NCI-H2081 (cell line): ENCODE measurements at places on chromosomes 2 and 18.

GRCh38 chr2:141506135-141506534 lies 624.7 kb downstream of the LRP1B start:
- DNase-seq: no peak

DNA sequence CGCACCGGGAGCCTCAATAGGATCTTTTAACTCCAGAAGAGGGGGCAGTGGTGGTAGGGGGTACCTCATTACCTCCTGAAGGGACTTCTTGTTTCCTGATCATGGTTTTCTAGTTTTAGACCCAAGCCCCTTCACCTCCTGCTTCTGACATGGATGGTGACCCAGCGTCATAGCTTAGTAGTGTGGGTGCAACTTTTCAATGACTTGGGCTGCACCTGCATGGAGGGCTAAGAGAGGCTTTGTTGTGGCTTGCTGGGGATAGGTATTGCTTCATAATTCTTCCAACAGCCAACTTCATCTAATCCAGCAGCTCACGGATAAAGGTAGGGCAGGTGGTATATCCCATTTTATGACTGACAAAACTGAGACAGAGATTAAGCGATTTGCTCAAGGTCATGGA lies 3.0 kb downstream of the SLC1A4 start:
- no peak for DNase-seq

DNA sequence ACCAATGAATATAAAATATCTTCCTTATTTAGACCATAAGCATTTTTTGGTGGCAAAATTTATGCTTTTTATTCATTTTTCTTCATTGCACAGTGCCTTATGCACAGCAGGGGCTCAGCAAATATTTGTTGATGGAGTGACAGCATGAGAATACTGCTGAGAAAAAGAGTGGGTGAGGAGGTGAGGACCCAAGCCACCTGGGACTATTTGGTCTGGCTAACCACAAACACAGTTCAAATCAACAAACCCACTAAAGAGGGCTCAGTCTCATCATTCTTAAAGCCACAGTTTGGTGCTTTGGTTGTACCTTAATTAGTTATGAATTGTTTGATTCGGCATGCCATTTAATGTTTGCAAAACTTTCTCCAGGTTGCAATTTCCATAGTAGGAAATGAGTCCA lies 183.5 kb upstream of the ZNF521 start:
- no peak for DNase-seq

GRCh38 chr2:43031471-43032212 lies 194.8 kb downstream of the ZFP36L2 start:
- DNase-seq: no peak

GRCh38 chr18:3262234-3263131 lies 550 bp downstream of the MYL12B start:
- DNase-seq: peak; percentile 8

GRCh38 chr2:111252436-111252835 lies 131.7 kb downstream of the BCL2L11 start:
- DNase-seq: no peak

DNA sequence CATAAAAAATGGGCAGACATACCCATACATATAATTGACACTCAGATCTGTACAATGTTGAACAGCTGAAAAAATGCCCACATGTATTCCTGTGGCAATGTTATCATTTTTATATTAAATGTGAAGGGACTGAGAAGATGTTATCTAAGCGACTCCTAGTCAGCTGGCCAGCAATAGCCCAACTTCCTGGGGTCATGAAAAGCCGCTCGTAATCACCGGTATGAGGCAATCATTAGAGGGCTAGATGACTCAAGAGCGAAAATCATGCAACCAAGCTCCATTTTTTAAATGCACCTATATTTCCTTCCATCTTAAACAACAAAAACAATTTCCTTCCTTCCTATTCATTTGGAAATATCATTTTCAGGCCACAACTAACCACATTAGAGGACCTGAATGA lies 274.6 kb upstream of the CCDC68 start:
- no peak for DNase-seq

GRCh38 chr2:219551441-219552381 lies 7.9 kb downstream of the TMEM198 start:
- no peak for DNase-seq

GRCh38 chr2:233331536-233331935 lies 22.8 kb upstream of the DGKD start:
- no peak for DNase-seq

DNA sequence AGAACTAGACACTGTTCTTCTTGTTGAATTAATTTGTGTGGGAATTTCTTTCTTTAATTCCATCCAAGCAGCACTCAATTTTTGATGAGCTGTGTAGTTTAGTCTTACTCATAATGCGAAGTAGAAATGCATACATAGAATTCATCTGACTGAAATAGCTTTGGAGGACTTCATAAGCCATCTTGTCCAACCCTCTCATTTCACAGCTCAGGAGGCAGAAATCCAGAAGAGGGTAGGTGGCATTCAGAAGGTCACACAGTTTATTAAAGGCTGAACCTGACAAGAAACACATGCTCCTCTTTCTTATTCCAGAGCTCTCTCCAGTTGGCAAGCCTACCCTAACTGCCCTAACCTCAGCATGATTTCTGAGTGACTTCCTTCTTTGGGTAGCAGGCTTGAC lies 169.2 kb upstream of the NOSTRIN start:
- DNase-seq: no peak

- DNase-seq: no peak
These were observed 137.6 kb upstream of the SPATS2L start for GRCh38 chr2:200168641-200169555.

GRCh38 chr2:21396252-21396651 lies 272.5 kb downstream of the TDRD15 start:
- no peak for DNase-seq

DNA sequence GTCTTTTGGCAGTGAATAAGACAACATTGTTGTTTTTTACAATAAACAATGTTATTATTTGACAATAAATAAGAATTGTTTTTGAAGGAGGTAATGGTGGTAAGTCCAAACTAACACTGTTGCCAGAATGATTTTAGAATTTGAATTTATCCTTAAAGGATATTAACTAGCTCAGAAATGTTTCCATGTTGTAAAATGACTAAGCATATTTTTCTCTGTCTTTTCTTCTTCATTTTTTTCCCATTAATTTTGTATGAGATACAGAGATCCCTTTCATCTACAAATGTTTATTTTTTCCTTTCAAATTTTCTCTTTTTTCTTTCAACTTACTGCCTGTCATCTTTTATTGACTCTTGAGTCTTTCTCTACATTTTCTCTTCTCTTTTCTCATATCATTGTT lies 66.5 kb upstream of the DOCK10 start:
- no peak for DNase-seq

DNA sequence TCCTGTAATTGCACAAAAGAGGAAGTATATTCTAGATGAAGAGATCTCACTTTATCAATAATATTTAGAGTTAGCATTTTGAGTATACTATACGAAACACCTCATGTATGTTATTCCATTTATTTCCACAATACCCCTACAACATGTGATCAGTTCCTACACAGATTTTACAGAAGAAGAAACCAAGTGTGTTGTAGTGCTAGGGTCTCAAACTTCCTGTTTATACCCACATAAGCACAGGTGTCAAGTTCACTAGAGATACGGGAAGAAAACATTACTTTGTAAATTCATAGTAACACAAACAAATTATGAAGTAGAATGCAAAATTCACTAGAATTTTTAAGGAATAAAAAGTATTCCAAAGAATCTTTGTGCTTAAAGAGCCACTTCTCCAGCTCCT lies 46.4 kb downstream of the KCTD18 start:
- DNase-seq: no peak

DNA sequence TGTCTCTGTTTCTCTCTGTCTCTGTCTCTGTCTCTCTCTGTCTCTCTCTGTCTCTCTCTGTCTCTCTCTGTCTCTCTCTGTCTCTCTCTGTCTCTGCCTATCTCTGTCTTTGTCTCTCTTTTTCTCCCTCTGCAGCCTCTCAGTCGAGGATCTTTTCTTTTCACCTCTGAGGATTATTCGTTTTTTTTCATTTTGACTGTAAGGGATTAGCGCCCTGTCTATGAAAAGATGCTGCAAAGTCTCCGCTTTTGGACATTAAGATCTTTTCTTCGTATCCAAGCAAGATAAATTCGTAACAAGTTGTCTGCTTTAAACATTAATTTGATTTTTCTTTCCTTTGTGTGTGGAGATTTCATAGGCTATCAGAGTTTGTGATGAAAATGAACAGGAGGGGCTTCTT lies 191.2 kb upstream of the TPO start:
- DNase-seq: no peak

GRCh38 chr2:75416420-75417342 lies 144.1 kb downstream of the EVA1A start:
- DNase-seq: no peak

DNA sequence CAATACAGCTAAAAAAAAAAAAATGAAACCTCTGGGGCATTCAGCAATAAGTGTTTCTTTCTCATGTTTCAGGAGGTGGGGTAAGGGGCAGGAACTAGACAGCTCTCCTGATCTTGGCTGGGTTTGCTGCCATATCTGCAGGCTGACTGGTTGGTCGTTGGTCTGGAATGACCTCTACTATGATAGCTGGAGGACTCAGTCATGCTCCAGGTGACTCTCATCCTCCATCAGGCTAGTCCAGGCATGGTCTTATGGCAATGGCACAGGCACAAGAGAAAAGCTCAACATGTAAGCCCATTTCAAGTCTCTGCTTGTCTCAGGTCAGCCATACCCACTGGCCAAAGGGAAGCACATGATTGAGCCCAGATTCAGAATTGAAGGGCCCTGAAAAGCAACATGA lies 9.5 kb upstream of the SLC1A4 start:
- DNase-seq: no peak

DNA sequence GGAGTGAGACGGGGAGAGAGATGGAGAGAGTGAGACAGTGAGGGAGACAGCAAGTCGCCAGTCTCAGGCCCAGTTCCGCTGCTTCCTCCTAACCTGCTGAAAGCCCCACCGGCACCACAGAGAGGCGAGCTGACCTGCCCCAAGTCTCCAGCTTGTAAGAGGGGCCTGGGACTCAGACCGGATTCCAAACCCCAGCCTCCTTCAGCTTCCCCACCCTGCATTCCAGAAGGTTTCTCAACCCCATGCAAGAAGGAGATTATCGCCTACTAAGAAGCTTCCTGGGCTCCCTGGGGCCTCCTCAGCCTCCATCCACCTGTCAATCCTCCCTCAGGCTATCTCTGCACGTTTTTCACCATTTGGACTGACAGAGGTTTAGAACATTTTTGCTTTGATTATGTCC lies 173.1 kb upstream of the RAB6C start:
- DNase-seq: no peak

DNA sequence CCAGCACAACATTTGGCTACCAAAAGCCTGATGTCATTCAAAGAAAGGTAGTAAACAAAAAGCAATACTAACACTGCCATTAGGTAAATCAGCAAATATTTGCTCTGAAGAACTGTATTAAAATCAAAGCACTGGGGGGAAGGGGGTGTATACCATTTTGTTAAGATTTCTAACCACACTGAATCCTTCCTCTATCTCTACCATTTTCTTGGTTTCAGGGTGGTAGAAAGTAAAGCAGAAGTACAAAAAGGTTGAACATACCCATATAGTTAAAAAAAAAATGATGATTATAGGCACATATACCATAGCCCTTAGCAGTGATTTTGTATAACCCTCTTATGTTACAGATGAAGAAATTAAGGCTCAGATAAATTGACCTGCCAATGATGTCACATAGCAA lies 437.6 kb downstream of the ZEB2 start:
- DNase-seq: no peak

DNA sequence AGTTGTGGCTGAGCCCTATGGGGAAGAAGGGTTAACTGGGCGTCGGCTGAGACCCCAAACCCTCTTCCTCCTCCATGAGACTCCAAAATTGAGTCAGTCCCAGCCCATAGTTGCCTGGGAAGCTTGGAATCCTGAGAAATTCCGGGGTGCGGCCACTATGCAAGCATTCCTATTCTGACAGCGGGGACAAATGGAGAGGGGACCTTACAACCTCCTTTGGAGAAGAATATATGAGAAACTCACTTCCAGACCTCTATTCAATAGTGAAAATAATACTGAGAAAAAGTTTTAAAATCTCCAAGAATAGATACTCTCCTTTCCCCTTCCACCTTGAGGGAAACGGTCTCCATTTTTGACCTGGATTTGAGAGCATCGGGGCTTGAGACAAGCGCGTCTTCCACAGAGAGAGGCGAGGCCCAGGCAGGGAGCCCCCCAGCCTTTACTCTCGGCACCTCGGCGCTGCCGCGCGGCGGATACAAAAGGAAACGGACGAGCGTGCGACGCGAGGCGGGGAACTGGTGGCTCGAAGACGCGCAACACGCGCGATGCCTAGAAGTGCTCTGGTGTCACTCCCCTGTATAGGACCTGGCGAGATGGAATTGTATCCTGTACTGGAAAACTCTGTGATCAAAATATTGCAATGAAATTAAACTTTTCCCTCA lies 11.1 kb downstream of the NR4A2 start:
- DNase-seq: no peak

DNA sequence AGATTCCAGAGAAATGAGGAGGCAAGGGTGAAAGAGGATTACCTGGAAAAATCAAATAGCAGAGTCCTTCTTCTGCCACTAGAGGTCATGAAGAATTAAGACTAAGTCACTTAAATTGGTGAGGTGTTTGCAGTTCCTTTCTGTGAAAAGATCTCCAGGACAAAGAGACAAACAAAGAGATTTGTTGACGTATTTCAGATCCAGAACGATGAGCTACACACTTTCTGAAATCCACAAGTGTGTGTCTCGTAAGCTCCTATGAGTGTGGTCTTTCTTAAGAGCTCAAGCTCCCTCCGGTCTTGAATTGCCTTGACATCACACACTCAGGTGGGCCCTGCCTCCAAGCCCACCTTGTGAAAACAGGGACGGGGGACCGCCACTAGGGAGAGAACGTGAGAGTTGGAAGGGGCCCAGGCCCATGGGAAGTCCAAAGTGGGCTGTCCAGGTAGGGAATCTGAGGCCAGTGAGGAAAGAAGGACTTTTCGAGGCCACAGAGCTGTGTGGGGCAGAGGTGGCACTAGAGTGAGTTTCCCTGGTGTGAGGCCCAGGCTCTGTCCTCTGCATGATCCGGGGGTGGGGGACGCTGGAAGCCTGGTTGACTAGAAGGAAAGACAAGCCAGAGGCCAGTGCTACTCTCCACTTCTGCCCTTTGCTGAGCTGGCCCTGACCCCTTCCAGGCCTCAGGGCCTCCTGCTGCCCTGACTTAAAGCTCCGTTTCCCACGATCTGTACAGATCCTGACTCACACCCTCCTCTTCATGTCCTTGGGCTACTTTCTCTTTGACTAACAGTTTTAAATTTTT lies 168.1 kb upstream of the NCK2 start:
- peak; percentile 36 for DNase-seq

DNA sequence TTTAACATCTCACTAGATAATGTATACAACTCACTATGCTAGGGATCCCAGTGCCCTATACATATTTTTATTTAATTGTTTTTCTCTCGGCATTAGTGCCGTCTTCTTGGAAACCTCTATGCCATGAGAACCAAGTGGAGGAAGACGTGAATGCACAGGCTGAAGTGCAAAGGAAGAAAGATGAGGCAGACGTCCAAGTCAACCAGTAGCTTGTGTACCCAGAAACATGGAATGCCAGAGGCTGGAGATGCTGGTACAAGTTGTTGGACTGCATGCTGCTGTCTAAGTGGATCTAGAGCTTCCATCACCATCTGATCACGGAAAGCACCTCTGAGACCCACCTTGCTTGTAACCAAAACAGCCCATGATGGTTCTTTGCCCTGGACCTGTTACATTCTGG lies 12.5 kb upstream of the GEMIN6 start:
- no peak for DNase-seq

GRCh38 chr2:137672989-137673552 lies 291.2 kb upstream of the HNMT start:
- no peak for DNase-seq

- DNase-seq: no peak
These were observed 28.0 kb downstream of the STAT4 start for GRCh38 chr2:191122638-191123294.
